ENCODE measurements at places on chromosomes 5 and 9.

DNA sequence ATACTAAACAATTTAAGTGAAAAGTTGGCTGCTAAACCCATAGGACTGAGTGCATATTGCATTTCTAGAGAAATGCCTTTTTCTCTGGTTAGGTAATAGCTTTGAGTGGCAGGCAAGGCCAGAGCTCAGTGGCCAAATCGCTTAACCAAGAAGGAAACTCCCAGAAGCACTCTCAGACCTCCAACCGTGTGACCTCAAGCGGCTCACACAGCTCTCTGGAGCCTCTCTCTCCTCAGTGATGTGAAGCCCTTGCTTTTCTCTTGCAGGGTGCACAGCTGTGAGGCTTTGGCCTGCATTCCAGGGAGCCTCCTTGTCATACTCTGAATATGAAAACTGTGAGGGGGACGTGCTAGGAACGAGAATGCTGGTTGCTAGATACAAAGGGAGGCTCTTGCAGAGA lies 106.7 kb downstream of the INSYN2B start:
- DNase-seq = peak; percentile 17

DNA sequence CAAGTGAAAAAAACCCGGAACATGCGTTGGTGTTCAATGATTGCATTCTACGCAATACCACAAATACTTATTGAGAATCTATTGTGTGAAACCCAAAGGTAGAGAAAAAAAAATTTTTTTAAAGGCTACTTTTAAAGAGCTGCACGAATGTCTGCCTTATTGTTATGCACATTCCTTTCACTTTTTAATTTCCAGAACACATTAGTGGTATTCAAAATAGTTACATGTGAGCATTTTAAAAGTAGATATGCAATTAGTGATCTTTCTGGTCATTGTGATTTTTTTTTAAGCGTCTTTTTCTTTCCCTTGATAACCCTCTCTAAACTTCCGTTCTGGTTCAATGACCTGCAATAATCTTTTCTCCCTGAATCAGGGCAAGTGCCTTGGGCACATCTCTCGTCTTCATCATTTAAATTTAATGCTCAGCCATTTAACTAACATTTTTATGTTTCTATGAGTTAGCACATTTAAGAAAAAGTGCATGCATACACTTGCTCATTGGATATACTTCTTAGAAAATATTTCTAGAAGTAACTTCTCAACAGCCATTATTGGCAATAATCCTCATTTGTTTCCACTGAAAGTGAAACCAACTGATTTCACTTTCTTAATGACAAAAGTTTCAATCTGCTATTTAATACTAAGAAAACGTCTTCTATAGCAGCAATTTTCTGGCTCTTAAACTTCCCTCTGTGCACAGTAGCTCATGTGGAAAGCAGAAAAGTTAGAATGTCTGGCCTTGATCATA lies 80.3 kb downstream of the CDH6 start:
- no peak for DNase-seq

GRCh38 chr5:1141834-1142233 lies 30.0 kb upstream of the SLC12A7 start:
- no peak for DNase-seq

GRCh38 chr5:180540050-180540694 lies 46.0 kb downstream of the CNOT6 start:
- DNase-seq = no peak

- DNase-seq = no peak
Observed at GRCh38 chr5:124659798-124660197, 86.6 kb downstream of the ZNF608 start.

- no peak for DNase-seq
Observed at GRCh38 chr5:79576606-79577289, 35.5 kb upstream of the TENT2 start.

GRCh38 chr9:85167146-85167545 lies 497.6 kb downstream of the NTRK2 start:
- no peak for DNase-seq

DNA sequence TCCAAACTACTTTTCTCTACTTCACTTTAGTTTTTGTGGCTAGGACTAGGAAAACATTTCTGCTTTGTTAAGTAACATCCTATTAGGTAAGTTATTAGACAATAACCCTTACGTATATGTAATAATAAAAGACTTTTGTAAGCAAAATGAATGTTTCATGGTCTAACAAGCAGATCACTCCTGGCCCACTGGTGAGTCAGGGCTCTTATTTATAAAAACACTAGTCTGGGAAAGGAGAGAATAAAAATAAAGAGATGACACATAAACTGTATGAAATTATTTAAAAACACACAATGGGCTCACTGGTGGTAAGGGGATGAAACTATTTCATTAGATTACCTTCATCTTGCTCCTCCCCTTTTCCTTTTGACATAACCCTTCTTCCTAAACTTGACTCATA lies 2212.2 kb upstream of the ACO1 start:
- no peak for DNase-seq

DNA sequence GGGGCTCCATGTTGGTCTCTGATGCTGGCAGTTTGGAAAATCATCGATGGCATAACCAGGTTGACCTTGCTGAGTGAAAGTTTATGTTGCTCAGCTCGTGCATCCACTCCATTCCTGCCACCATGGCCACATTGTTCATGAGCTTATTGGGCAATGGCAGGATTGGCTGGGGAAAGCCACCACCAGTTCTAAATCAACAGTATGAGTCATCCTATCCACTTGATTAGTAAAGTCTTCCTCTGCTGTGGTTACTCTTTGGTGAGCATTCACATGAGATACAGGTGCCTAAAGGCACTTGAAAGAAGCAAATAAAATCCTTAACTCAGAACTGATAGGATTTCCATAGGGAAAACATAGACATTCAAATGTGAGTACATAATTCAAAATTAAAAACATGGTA lies 131.8 kb upstream of the FBN2 start:
- no peak for DNase-seq

GRCh38 chr5:109250533-109251329 lies 159.0 kb downstream of the PJA2 start:
- no peak for DNase-seq

DNA sequence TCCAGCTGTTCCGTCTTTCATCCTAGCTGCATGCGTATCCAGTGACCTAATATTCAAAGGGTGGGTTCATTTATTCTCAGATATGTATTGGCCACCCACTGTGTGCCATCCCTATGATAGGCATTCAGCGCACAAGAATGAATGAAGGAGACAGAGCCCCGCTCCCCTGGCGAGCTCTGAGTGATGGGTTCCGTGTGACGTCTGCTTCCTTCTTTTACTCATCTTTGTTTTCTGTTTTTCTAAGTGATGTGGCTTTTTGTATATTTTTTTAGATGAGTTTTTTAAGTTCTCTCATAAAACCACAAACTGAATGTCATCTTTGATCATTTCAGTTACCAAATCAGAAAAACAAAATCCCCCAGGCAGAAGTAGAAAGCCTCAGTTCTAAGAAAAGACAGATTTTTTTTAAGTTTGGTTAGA lies 168.3 kb upstream of the OTULINL start:
- DNase-seq = no peak

All from fibroblast of the conjunctiva (primary cell).